ENCODE measurements at places on chromosomes 4 and X.

GRCh38 chr4:9771034-9771433 lies 10.4 kb upstream of the DRD5 start:
- DNase-seq, result no peak

DNA sequence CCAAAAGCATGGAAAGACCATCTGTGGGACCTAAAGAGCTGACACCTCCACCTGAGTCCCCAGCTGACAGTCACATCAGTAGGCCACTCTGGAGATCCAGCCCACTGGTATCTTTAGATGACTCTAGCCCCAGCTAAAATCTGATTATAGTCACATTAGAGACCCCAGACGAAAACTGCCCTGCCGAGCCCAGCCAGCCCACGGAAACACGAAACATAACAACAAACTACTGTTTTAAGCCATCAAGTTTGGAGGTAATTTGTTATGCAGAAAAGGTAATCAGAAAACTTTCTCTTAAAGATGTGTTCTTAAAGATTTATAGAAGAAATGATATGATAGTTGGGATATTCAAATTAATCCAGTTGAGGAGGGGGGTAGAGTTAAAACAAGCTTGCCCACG lies 175.7 kb downstream of the DHX15 start:
- no peak for DNase-seq

- no peak for DNase-seq
Measured at GRCh38 chr4:123631786-123632692, 235.4 kb downstream of the SPRY1 start.

GRCh38 chr4:90189946-90190345 lies 62.8 kb downstream of the CCSER1 start:
- no peak for DNase-seq

- DNase-seq, result no peak
Measured at GRCh38 chr4:42561031-42561430, 95.9 kb downstream of the ATP8A1 start.

- DNase-seq, result no peak
Measured at GRCh38 chrX:20228245-20228644, 38.5 kb downstream of the RPS6KA3 start.

- DNase-seq, result no peak
Measured at GRCh38 chr4:10051517-10052135, 30.3 kb upstream of the SLC2A9 start.

DNA sequence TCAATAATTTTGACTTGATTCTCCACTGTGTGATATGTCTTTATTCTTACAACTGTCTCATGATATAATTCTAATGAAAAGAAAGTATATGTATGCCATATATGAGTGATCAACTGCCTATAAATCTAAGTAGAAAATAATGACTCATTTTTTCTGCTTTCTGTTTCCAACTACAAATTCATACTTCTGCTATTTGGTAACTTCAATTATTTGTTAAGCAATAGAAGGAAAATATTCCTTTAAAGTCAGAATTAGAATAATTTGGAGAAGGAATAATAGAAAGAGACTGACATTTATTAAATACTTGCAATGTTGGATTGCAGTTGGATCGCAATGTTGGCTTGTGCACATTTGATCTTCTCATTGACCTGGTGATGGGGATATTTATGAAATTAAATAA lies 204.2 kb upstream of the PACRGL start:
- DNase-seq, result no peak

DNA sequence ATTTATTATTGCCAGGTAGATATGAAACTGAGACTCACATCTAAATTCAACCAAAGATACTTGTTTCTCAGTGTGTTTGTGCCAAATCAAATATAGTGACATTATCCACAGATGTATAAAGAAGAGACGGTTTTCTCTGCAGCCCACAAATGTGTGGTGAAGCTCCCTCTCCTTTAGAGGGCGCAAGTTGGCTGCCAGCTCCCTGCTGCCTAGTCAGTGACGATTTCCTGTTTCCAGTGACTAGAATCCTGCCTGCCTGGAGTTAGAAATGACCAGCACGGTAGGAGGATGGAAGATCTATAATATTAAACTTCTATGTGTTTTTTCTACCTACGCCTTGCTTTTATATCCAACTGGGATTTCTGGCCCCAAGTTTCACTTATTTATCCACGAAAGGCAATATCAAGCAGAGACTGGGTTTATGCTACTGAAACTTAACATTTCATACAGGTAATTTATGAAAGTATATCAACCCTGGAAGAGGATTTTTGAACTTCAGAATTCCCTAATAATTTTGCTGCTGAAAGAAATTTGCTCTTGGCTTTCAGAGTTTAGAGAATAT lies 1793.7 kb upstream of the TENM3 start:
- DNase-seq, result no peak

GRCh38 chr4:128308986-128309385 lies 21.4 kb upstream of the PGRMC2 start:
- no peak for DNase-seq

- DNase-seq, result no peak
Measured at GRCh38 chr4:76584241-76585152, 149.5 kb downstream of the SHROOM3 start.

DNA sequence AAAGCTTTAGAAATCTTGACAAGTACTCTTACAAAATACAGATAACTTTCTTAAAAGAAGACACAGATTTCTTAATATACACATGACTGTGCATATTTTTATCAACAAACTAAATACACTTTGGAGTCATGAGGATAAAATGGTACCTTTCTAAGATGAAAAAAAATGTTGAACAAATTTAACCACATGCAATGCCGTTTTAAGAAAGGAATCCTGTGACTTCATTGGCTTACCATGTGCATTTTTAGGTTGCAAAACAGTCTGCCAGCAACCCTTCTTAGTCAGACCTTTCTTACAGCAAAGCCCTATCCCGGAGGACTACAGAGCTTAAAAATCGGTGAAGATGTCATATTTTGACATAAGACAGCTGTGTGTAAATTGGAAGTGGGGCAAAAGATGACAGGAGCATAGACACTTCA lies 51.7 kb downstream of the GASK1B start:
- peak; percentile 94 for DNase-seq

DNA sequence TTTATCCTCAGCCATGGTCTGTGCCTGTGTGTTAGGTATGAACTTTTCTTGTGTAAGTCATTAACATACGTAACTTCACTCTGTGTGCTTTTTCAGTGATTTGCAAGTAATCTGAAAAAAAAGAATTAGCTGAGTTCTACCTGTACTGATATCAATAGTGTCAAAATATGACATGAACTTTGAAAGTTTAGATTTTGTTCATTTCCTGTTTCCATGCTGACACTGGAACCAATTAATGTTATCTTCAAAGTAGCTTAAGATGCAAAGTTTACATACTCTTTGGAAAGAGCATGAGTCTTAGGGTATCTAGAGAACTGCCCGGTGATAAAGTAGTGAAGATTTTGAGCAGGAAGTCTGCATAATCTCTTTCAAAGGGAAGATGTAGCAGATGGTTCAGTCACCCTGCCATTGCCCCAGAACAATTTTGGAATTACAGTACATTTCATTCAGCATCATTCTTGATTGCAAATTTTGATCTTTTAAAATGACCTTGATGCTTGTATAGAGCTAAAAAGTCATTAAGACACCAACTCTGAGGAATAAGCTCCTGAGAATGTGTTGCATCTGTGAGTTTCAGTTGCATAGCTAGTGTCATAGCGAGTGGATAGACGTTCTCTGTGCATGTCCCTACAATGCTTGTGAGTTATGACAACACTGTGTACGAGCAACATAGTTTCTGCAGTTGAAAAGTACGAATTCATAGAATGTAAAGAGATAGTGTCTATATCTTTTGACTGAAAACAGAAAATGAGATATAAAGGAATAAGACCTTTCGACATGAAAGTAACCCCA lies 130.5 kb downstream of the PTTG2 start:
- no peak for DNase-seq

- no peak for DNase-seq
Measured at GRCh38 chrX:38170556-38170955, 50.1 kb downstream of the SRPX start.

DNA sequence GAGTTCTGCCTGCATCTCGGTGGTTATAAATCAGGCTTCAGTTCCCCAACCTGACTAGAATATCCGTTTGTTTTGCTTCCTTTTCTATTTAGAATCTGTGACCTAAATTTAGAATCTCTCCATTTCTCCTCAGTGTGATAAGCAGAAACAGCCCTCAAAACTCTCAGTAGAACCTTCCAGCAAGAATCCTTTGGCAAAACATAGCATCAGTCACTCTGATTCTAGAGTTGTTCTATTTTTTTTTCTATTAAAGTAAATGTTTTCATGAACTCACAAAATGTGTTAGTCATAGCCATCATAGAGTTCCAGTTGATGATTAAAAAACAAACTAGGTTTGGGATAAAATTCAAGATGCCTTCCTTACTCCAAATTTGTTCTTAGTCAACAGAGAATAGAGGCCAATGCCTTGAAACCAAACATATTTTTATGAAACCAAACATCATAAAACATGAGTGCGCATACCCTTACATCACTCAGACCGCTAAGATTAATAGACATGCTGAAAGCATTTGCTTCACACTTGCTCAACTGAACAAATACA lies 13.2 kb upstream of the C1QTNF7 start:
- DNase-seq, result peak; percentile 53

- DNase-seq, result no peak
Measured at GRCh38 chrX:103338663-103339062, 8.6 kb downstream of the TCEAL7 start.

DNA sequence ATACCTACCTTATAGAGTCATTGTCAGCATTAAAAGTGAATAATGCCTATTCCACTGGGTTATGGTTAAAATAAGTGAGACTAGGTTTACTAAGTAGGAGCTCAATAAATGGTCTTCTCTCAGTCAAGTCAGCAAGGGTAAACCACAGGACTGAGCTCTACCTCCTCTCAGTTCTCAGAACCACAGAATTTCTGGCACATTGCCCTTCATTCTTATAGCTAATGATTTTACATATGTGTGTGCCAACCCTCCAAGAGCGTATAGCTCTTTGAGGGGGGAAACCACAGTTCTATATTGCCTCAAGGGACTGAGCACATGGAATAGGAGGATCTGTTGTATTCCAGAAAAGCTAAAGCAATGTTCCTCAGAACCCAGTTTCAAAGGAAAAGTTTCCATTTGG lies 124.8 kb downstream of the ATG4A start:
- no peak for DNase-seq

DNA sequence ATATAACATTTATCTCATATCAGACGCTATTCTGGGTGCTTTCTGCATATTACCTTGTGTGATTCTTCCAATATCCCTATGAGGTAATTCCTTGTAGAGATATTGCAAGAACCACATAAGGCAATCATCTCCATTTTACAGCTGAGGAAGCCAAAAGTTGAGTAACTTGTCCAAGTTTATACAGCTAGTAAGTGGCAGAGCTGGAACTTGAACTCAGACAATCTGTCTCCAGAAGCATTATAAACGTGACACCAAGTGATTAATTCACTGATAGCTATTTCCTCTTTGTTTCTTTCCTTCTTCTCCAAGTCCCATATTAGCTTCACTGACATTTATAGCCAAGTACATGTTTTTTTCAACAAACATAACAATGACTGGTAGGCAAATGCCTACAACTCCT lies 7.3 kb downstream of the EMCN start:
- peak; percentile 23 for DNase-seq

GRCh38 chr4:89898304-89898716 lies 3.7 kb downstream of the MMRN1 start:
- DNase-seq, result no peak

- DNase-seq, result peak; percentile 96
Measured at GRCh38 chr4:8278421-8279287, 9.1 kb downstream of the HTRA3 start.

GRCh38 chr4:1247864-1248244 lies 1.1 kb downstream of the CTBP1 start:
- no peak for DNase-seq

- peak; percentile 11 for DNase-seq
Measured at GRCh38 chrX:16870862-16871815, 977 bp upstream of the RBBP7 start.

GRCh38 chr4:87525636-87526295 lies 3.4 kb downstream of the SPARCL1 start:
- peak; percentile 34 for DNase-seq

- DNase-seq, result peak; percentile 89
Measured at GRCh38 chr4:81164623-81165416, 50.2 kb downstream of the PRKG2 start.

DNA sequence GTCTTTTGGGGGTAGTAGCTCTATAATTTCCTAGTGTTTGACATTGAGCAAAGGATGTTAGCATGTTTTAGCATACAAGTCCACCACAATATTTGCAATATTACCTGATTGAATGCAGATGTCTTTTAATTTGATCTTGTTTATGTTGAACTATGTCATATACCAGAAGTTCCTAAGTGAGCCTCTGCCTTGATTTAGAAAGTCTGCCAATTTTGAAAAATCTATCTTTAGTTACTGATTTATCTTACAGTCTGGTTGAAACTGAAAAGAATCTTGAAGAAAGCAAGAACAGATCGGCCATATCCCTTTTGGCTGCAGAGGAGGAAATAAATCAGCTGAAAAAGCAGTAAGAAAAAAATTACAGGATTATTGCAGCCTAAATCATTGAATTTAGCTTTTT lies 18.5 kb downstream of the SPATA18 start:
- DNase-seq, result peak; percentile 49

DNA sequence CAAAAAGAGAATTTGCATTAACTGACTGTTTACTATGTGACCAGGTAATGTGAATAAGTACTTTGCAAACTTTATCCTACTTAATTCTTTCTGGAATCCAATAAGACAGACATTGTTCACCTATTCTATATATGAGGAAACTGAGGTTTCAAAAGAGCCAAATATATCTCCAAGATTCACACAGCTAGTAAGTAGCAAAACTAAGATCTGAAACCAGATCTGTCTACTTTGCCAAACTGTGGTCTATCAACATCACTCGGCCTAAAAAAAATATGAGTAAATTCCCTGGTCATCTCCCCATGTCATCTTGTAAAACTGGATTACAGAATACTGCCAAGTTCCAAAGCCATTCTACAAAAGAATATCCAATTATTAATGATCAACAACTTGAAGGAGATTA lies 52.8 kb downstream of the ANAPC10 start:
- no peak for DNase-seq

GRCh38 chr4:109094056-109094455 lies 208.4 kb downstream of the COL25A1 start:
- no peak for DNase-seq

DNA sequence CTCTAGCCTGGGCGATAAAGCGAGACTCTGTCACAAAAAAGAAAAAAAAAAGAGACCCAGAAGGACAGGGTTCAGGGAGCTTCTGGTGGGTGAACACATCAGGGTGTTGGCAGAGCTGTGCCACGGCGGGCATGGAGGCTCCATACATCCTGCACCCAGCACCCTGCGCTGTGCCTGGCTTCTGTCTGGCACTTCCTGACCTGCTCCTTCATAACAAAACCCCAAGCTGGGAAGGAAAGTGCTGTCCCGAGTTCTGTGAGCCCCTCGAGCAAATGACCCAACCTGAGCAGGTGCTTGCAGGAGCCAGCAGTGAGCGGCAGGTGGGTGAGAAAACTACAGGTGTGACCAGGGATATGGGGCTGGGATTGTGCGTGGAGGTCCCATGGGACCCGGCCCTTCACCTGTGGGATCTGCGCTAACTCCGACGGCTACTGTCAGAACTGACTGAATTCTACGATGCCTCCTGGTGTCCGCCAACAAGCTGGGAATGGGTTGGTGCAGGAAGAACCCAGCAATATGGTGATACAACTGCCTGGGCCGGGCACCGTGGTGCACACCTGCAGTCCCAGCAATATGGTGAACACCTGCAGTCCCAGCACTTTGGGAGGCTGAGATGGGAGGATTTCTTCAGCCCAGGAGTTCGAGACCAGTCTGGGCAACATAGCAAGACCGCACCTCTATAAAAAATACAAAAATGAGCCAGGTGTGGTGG lies 18.9 kb downstream of the ASMTL start:
- no peak for DNase-seq

GRCh38 chr4:126899331-126899801 lies 733.4 kb upstream of the INTU start:
- DNase-seq, result peak; percentile 87
